ENCODE measurements at places on chromosomes 5 and 9.

DNA sequence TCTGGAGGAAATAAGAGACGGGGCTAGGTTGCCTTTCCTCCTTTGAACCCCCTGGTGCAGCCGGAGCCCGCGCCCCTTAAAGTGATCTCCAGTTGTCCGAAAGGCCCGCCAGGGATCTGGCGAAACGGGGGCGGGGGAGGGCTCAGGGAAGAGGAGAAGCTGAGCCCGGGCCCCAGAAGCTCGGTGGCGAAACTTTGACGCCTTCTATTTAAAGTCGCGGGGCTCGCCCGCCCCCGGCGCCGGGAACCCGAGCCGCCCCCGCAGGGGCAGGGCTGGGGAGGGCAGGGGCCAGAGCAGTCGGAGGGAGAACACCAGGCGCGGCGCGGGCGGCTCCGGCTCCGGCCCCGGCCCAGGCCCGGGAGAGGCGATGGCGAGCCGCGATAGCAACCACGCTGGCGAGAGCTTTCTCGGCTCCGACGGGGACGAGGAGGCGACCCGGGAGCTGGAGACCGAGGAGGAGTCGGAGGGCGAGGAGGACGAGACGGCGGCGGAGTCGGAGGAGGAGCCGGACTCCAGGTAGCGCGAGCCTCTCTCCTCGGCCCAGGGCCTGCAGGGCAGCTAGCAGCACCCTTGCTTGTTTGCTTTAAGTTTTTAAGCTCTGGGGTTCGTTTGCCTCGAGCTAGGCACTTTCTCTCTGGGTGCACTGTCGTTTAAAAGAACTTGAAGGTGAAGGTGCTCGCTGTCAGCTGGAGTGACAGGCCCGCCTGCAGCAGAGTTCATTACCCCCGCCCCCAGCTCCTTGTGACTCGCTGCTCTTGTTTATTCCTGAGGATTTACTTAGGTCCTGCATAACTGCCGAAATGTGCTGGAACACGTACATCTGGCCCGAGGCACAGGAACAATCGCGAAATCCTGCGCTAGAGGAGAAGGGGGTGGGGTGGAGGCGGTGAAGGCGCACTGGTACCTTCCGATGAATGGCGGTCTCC lies at the start of gene CMYA5:
Gene CMYA5, plus strand, starts transcription at position 296 of the 926 bp plus-strand sequence. Its CDS starts 72 bp downstream, at position 368.
- DNase-seq: peak; percentile 89

DNA sequence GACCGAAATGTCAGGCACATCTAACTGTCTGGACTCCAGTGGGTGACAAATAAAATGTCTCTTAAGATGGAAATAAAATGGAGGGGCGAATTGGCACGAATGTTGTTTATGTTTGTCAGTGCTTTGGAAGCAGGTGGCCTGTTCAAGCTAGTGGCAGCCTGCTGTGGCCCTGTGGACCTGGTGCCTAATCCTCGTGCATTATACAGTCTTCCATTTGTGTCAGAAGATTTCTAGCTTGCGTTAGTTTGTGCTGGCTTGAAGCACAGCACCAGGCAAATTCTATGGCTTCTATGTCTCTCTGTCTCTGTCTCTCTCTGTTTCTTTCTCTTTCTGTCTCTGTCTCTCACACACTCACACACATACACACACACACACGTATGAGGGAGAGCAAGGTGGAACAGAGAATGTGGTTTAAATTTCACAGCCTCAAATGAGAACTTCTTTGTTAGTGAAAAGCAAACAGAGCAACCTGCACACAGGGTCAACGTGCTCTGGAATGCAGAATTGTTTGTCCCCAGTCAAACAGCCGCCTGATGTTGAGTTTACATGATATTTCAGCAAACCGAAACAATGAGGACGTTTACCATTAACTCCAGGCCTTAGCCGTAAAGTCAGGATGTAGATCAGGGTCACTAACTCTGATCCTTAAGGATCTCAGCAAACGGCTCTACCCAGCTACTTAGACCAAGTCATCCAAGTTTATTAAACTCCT lies 39.0 kb upstream of the CD180 start:
- no peak for DNase-seq

- no peak for DNase-seq
Measured at GRCh38 chr9:87022178-87022577, 74.9 kb upstream of the GAS1 start.

DNA sequence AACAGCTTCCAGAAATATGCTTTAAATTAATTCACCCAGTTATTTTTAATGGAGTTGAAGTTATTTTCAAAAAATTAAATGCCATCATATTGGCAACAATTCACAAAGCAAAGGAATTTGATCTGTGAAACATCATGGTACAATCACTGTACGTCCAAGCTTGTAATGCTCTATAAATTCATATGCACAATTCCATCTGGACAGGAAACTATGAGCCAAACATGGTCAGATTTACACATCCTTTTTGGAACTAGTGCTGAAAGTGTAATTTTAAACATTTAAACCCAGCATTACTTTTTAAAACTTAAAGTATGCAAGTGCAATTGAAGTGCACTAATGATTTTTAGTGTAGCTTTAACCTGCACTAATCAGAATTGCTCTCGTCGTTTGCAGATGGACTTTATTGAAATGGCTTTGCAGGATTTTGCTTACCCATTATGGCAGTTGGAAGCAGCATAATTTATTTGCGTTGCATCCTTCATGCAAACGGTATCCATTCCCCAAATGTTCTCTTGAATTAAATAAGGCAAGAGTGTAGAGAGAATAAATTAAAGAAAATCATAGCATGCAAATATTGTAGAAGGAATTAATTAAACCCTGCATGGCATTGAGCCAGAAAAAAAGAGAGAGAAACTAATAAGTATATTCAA lies 21.0 kb upstream of the OR13F1 start:
- DNase-seq: no peak

GRCh38 chr5:83488271-83488670 lies 16.7 kb downstream of the VCAN start:
- DNase-seq: no peak

DNA sequence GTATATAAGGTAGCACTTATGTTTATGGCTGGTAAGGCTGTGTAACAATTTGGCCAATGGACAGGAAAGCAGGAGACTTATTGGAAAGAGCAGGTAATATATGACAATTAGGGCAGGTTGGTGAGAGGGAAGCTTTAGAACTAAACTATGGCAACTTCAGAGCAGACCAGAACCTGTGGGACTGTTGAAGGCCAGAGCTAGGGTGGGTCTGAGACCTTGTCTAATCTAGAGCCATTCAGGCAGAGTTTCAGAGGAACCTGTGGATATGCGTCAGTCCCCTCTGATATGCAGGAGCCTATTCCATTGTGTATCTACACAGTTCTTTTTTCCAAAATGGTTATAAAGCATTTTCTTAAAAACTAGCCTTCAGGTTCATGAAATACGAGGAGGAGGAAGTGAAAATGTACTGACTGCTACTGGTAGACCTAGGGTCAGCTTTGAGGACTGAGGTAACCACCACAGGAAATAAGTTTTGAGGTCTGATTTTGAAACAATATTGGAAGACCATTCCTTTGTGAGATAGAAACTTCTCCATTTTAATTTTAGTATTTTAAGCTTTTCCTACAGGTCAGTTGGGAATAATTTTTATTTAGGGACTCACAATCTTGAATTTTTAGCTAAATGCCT lies 37.6 kb downstream of the ELL2 start:
- DNase-seq: no peak

DNA sequence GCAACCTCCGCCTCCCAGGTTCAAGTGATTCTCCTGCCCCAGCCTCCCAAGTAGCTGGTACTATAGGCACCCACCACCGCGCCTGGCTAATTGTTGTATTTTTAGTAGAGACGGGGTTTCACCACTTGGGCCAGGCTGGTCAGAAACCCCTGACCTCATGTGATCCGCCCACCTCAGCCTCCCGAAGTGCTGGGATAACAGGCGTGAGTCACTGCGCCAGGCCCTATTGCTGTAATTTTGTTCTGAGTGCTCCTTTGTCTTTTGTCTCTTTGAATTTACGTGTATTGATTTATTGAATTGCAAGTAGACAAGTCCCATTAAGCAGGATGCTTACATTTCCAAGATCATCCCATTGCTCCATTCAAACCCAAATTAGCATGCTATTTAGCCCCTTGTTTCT lies 186.7 kb downstream of the MSX2 start:
- no peak for DNase-seq

DNA sequence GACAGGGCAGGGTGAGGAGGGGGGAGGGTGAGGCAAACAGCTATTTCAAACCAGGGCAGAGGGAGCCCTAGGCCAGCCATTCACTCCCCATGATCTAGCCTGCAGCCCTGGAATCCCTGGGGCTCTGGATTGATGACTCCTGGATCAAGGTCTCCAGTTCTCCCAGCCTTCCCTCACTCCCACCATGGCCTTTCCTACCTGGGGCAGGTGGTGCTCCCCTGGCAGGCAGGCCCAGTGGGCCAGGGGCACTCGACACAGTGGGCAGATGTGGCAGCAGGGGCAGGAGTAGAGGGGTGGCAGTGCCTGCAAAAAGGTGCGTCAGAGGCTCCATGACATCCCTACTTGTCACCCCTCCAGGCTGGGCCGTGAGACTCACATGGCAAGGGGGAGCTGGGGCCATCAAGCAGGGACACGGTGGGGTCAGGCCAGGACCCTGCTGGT lies 6.0 kb downstream of the KIF12 start:
- no peak for DNase-seq

DNA sequence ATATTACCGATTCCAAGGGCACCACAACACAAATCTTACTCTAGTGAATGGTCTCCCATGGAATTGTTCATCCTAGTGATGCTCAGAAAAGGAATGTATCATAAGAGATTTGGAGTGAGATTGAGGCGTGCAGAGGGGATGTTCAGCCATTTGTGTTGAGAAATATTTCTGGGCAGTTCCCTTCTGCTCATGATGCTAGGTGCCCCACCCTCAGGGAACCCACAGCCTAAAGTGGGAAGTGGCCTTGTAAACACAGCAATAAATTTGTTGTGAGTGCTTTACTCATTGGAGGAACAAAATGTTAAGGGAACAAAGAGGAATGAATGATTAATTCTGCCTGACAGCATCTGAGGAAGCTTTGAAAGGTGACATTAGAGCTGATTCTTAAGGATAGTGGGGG lies 129.9 kb downstream of the TLE4 start:
- DNase-seq: no peak

- no peak for DNase-seq
Measured at GRCh38 chr9:118000581-118000980, 296.4 kb downstream of the TLR4 start.

DNA sequence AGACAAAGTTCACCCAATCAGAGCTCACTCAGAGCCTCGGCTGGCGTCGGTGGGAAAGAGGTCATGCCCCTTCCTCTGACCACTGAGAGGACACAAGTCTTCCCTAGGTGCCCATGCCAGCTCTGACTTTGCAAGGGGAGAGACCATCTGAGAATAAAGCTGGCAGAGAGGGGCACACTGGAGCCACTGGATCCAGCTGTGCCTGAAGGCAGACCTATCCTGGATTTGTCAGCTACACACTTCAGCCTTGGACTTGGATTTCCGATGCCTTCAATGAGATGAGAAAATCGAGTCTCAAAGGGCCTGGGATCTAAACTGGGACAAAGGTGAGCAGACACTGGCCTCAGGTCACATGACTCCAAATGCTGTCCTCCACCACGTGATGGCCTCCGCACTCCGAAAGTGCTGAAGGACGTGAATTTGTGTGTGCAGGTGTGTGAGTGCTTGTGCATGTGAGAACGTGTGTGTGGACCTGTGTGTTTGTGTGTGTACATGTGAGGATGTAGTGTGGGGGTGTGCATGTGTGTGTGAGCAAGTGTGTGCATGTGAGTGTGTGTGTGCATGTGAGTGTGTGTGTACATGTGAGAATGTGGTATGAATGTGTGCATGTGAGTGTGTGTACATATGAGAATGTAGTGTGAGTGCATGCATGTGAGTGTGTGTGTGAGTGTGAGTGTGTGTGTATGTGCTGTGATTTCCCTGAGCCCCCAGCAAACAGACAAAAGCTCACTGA lies 37.9 kb downstream of the BARX1 start:
- no peak for DNase-seq

- no peak for DNase-seq
Measured at GRCh38 chr5:21802100-21802499, 1051.0 kb downstream of the CDH12 start.

- DNase-seq: no peak
Measured at GRCh38 chr5:131329286-131329560, 65.4 kb downstream of the CDC42SE2 start.

DNA sequence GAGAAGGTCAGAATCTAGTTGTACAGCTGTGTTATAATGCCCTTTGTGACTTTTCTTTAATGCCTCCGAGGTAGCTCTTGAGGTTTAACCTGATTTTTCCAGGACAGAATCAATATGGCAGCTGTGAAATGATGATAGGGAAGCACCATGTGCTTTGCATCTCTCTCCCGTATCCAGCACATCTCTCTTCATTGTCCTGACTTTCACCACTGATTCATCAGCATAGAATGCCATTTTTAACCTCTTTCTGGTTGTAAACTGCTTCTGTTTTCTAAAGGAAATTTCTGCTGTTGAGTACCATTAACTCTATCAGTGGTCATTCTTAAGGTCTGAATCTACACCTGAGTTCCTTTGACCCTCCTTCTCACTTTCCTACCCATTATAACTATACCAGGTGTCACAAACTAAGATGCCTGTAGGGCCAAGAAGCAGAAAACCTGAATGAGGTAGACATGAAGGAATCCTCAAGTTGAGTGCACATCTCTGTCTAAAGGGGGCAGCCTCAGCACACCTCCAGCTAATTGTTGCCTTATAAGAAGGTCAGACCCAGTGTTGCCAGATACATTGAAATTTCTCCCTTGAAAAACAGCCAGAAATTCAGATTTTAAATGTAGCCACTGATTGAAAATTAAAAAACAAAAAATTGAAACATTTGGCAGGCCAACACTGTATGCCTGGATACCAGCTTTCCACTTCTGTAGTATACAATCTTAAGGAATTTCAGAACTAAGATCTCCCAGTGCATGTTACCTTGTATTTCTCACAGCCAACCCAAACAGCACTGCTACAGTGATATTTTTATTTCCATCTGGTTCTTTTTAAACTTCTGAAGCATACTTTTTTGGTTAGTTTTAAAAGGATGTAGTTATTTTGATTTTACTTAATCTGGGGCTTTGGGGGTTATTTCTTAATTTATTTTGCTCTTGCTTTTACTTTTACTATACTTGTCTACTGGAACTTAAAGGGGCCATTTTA lies 35.8 kb upstream of the TLX3 start:
- no peak for DNase-seq
